Stimulated activated CD4-positive, alpha-beta T cell treated with anti-CD3 and anti-CD28 coated beads, Interleukin-4, amount 100 ng/mL, for 24 hours (primary cell): ENCODE measurements at places on chromosomes 16 and 17.

DNA sequence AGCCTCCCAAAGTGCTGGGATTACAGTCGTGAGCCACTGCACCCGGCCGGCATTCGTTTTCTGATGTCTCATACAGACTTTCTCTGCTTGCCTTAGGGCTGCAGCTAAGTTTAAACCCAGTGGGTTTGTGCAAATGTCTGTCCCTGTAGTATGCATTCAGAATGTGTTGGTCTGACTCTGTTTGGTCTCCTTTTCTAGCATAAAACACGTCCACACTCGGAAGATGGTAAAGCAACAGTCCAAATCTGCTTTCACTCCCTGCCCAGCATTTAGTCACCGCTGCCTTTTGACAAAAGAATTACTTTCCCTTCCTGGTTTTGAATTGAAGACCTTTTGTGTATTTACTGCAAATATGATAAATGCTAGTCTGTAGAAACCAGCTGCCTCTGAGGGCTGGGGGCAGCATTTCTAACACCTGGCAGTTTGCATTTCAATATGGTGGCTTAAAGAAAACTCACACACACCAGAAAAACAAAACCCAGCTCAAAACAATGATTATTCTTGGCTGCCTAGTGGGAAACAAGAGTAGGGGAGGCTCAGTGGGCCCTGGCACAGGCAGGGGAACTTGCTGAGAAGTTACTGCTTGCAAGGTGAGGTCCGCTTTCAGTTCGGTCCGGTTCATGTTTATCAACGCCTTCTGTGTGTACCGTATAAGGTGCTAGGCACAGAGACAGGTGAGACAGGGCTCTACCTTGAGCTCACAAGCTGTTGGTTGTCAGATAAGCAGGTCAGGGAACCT lies 56.9 kb downstream of the MSI2 start:
- no peak for DNase-seq

DNA sequence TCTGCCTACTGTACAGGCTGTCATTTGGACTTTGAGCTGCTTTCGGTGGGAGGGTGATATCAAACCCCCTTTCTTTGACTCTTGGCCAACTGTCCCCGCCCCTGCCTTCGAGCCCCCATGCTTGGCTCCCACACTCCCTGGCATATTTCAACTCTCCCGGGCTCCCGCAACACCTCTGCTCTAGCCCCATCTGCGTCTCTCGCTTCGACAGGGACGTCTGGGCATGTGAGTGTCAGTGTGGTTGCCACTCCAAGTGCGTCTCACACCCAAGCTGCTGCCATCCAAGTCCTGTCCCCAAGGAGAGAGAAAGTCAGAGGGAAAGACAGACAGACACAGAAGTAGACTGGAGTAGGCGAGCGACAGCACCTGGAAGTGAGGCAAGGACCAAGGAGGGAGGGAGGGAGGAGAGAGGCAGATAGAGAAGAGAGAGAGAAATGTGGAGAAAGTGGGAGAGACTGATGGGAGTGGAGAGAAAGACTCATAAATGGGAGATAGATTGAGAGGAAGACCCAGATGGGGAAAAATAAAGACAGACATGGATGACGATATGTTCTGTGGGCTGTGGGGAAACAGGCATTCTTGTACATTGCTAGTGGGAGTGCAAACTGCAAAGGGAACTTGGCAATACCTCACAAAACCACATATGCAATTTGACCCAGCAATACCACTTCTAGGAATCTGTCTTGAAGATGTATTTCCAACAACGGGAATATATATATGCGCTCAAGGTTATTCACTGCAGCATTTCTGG lies 11.8 kb downstream of the STARD3 start:
- no peak for DNase-seq

GRCh38 chr17:36507266-36507665 lies 20.8 kb downstream of the ZNHIT3 start:
- DNase-seq = no peak

DNA sequence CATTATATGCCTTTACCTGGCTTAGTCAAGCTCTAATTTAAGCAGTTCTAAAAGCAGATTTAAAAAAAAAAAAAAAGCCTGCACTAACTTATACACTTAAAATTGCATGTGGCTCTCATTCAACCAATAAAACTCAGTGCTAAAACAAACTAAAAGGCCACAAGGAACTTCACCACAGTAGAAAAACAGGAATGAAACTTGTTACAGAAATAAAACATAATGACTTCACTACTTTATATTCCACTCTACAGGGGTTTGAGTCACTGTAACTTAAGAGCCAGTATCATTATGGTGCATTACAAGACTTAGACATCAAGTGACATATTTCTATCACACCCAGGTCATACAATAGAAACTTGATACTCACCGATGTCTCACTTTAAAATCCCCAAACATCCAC lies 11.1 kb downstream of the CA10 start:
- DNase-seq = no peak

GRCh38 chr16:15046692-15047376 lies 9.0 kb downstream of the NTAN1 start:
- DNase-seq = no peak

- DNase-seq = no peak
Measured at GRCh38 chr17:56158344-56158743, 5.1 kb downstream of the ANKFN1 start.

DNA sequence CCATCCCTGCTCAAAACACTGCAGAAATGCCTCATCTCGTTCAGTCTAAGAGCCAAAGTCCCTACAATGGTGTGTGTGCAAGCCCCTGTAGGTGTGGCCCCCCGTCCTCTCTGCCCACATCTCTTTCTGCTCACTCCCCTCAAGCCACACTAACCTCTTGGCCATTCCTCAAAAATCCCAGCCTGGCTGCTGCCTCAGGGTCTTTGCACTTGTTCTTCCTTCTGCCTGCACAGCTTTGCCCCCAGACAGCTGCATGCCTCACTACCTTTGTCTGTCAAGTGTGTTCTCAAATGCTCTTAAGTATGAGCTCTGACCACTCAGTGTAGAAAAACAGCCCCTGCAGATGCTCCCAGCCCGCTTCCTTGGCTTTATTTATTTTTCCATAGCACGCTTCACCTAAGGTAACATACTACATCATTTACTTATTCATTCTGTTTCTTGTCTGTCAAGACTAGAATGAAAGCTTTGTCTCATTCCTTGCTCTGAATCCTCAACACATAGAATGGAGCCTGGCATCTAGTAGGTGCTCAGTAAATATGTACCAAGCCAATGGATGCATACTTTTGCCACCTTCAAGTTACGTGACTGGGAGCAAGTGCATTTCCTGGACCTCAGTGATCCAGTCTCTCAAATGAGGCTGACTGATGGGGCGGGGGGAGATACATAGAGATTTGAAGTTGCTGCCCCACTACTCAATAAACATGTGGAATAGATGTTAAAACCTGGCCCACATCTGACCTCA lies 38.1 kb downstream of the RAI1 start:
- DNase-seq = no peak

GRCh38 chr17:13953841-13954240 lies 115.5 kb upstream of the COX10 start:
- DNase-seq = no peak

DNA sequence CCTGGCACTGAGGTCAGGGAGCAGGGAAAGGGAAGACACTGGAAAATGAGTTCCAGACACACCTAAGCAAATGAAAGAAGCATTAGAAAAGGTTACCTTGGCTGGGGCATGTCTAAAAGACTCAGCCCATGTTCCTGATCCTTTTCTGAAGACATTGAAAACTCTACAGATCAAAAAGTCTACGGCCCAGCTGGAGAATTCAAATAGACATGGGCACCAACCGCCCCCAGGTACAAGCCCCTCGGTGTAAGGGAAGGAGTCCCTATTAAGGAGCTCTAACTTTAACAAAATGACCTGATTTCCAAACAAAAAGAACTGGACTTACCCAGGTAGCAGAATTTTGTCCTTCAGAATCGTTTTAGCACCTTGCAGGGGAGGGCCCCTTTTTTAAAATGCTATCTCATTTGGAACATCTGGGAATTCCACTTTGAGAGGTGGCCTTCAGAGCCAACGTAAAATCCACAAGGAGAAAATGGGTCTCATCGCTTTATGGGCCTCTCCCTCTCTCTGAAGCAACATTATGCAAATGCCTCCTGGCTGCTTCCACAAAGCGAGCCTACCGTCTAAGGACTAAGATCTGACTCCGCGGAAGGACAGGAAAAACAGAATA lies 43.6 kb upstream of the RBFOX3 start:
- no peak for DNase-seq

DNA sequence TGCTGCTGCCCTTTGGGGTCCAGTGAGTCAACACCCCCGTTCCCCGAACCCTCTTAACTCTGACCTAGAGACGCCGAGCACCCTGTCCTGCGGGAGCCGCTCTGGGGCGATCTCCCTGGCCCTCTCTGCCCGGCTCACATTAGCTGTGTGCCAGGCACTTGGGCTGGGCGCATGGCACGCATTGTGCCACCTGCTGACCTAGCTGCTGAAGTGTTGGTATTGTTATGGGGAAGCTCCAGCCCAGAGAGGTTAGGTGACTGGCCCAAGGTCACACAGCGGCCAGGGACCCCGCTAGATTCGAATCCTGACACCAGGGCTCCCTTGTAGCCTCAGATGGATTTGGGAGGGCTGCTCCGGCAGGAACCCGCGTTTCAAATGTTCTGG lies 1.1 kb downstream of the HSD17B1 start:
- no peak for DNase-seq

DNA sequence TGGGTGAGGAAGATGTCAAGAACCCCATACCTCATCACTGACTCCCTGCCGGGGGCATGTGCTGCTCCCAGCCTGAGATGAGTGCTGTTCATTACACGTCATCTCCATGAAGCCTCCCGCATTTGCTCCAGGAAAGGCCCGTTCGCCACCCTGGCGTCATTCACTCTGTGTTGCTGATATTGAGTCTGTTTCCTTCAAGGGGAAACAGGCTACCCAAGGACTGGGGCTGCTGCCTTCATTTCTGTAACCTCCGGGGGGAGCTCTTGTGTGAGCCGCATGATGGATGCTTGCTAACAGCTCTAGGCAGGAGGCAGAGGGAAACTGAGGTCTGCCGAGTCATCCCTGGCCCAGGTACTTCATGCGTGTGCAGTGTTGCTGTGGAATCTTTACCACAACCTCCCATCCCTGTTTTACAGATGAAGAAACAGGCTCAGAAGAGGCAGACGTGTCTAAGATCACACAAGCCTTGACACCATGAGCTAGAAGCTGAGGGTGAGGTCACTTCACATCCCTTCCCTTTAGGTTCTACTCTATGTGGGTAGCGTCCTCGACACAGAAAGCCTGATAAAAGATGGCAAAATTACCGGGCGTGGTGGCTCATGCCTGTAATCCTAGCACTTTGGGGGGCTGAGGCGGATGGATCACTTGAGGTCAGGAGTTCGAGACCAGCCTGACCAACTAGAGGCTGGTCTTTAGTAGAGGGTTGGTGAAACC lies 3.5 kb upstream of the ARMC5 start:
- DNase-seq = peak; percentile 27

GRCh38 chr17:75652934-75653549 lies 13.9 kb downstream of the RECQL5 start:
- DNase-seq = peak; percentile 8

- no peak for DNase-seq
Measured at GRCh38 chr17:15271741-15272140, 6.6 kb upstream of the PMP22 start.

- DNase-seq = no peak
Measured at GRCh38 chr16:89811321-89811720, 5.1 kb downstream of the FANCA start.

- DNase-seq = no peak
Measured at GRCh38 chr17:74380086-74380958, 13.0 kb downstream of the GPR142 start.

GRCh38 chr16:3013998-3014690 lies 1.4 kb downstream of the CLDN9 start:
- no peak for DNase-seq

DNA sequence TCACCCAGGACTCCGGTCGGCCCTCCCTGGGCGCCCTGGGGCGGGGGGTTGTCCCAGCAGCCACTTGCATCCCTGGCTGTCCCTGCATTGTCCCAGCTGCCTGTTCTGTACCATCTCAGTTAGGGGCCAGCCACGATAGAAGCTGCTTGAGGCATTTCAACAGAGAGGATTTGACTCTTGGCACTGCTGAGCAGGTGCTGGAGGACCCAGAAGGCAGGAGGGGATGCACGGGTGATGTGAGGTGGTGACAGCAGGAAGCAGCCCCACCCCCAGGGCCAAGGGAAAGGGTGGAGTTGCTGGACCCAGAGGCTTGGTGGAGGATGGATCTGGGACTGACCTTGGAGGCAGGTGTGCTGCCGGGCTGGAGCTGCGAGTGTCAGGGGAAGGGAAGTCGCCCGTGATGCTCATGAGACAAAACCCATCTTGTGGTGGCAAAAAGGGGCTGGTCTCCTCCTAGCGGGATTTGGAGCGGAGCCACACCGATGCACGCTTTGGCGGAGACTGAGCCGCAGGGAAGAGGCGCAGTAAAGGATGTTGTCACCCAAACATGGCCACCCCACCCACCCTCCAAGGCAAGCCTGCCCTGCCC lies 188.0 kb upstream of the GSE1 start:
- DNase-seq = no peak

DNA sequence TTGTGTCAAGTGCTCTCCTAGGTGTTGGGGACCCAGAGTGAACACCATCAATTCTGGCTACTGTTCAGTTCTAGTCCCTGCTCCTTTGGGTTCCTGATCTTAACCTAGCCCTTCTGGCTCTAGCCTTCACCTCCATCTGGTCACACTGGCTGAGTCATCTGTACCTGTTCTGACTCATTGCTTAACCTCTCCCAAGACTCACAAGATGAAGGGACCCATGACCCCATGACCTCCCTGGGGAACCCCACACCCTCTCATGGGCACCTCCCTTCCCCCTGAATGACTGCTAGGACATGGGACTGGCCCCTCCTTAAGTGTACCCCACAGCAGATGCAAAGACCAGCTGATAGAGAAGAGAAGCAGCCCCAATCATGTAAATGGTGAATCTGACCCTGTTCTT lies 345.8 kb upstream of the CDH5 start:
- no peak for DNase-seq

- no peak for DNase-seq
Measured at GRCh38 chr16:88391144-88391850, 8.5 kb downstream of the ZNF469 start.

DNA sequence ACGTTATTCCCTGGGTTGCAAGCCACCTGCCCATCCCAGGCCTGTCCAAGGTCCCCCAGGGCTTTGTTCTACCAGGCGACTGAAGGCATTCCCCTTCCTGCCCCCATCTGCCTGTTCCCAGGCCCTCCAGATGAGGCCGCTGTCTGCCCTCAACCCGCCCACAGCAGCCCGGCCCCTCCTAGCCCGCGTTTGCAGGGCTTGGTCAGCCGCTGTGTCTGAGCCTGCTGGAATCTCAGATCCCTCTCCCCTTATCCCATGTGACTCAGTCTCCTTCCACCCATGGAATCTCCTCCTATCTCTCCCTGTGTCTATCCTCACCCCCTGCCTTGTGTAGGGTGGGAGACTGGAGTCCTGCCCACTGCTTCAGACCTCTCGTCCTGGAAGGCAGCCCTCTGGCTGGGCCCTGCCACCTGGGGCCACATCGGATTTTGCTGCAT lies 186.0 kb upstream of the TNRC6C start:
- DNase-seq = peak; percentile 67

- no peak for DNase-seq
Measured at GRCh38 chr16:75151798-75152197, 3.5 kb downstream of the ZFP1 start.

- no peak for DNase-seq
Measured at GRCh38 chr17:61159221-61159814, 240.3 kb upstream of the TBX2 start.

GRCh38 chr17:79664930-79665737 lies 54.3 kb upstream of the RBFOX3 start:
- DNase-seq = no peak
